ENCODE measurements at places on chromosomes 7 and 10.

DNA sequence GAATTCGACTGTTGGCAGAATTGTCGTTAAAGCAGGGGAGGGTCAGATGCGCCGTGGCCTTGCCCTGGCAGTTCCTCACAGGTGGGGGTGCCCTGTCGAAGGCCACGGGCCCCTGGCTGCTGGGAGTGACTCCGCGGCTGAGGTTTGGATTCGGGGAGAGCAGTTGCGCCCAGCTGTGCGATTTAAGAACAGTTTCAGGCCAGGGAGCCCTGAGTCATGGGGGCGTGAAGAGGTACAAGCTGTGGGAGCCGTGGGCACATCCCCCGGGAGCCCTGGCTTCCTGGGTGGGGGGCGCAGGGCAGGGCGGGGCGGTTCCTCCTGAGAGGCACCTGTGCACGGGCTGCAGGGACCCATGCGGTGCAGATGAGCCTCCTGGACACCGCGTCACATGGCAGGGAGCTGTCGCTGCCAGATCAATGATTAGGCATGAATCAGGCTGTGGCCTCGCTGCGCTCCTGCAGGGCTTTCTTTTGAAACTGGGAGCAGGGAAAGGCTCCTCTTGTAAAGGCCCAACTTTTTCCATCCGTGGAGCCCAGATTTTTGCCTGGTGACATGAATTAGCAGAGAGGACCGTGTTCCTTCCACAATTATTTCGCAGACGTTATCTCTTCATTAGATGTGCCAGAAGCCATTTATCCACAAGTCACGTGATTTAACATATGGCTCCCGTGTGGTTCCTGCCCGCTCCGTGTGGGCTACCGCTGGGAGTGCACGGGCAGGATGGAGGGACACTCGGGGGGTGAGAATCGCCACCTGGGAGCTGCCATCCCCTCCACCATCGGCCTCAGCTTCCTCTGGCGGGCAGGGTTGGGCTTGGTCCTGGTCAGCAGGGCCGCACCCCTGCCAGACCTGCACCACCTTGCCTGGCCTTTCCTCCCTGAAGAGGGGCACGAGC is 918 bp downstream of the PWWP2B start:
- DNase-seq = no peak

GRCh38 chr7:28008911-28009310 is 171.7 kb downstream of the JAZF1 start:
- DNase-seq = no peak

DNA sequence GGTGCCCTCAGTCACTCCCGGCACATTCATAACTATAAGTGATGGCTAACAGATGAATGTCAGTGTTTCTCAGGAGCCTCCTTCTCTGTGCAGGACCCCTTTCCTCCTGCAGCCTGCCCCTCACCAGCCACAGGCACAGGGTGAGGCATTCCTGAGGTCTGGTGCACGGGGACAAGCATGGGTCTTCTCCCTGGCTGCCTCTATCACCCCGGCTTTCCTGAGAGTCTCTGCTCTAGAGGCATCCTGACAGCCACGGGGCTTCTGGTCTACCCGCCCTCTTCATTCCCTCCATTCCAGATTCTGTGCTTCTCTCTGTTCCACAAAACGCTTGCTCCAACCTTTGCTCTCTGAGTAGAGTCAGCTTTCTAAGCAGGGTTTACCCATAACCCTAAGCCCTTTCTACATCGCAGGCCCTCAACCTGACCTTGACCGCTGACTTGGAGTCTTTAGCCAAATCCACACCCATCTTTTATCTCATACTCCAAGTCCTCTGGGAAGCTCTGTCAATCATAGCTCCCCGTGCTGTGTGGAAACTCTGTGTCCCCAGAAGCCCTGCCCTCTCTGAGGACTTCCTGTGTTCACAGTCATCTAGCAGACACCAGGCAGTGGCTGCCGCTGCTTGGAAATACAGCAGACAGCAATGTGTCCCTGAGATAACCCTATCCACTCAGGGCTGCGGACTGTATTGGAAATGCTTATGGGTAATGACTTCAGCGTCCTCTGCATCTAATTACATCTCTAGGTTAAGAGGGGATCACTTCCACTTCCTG is 159.0 kb downstream of the SFMBT2 start:
- DNase-seq = no peak

DNA sequence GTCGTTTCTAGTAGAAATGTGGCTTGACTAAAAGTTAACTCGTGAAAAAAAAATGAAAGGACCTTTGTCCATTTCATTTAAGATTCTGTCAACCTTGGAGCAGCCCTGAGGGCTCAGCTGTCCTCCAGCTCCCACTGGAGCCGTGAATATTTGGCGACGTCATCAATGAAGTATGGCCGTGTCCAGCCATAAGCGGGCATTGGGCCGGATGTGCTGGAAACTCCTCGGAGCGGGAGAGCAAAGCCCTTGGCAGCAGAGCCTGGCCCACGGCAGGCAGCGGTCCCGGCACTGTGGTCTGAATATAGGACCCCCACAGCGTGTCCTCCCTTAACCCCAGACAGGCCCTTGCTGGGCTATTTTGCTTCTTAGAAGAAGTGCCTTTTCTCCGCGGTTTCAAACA is 50.0 kb downstream of the JAKMIP3 start:
- no peak for DNase-seq

DNA sequence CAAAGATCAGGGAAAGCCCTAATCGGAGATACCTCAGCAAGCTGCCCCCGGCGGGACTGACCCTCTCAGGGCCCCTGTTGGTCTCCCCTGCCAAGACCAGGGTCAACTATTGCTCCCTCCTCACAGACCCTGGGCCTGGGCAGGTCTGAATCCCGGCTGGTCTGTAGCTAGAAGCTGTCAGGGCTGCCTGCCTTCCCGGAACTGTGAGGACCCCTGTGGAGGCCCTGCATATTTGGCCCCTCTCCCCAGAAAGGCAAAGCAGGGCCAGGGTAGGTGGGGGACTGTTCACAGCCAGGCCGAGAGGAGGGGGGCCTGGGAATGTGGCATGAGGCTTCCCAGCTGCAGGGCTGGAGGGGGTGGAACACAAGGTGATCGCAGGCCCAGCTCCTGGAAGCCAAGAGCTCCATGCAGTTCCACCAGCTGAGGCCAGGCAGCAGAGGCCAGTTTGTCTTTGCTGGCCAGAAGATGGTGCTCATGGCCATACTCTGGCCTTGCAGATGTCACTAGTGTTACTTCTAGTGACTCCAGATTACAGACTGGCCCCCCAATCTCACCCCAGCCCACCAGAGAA is 24.1 kb downstream of the TBATA start:
- DNase-seq = no peak

DNA sequence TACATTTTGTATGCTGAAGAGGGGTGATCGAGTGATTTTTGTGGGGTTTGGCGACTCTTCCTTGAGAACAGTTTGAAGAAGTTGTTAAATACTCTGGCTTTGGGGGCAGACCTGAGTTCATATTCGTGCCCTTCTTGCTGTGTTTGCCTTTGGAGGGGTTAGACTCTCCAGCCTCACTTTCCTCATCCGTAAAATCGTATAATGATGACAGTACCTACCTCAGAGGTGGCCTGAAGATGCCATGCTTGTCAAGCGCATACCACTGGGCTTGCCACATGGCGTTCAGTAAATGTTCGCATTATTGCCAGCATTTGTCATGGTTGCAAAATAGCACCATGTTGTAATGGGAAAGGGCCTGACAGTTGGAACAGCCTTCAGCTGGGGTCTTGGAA is 1.3 kb downstream of the STK17A start:
- DNase-seq = no peak

GRCh38 chr10:132514821-132515520 is 22.6 kb upstream of the INPP5A start:
- no peak for DNase-seq

Measured in hypothalamus (tissue), 51 donors.